ENCODE measurements at places on chromosomes 5 and 9. TPM values are rescaled to one million over a fixed set of nuclear protein-coding genes. Genes with fewer than 3 reads are reported as not detected.
A peak's percentile ranks its signal among the peaks of the same experiment; 100 is the strongest.

DNA sequence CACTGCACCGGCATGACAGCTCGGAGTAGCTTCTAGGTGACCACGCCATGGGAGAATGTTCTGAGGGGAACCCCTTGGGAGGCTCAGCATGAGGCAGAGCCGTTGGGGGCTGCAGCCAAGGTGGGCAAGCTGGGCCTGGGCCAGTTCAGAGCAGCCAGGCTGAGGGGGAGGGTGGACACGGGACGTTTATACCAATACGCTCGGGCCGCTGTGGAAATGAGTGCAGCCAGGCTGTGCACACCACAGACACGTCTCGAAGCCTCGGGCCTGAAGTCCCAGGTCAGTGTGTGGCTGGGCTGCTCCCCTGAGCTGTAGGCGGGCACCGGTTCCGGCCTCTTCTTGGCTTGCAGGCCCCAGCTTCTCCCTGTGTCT, 28.9 kb upstream of the SLC12A7 start:
- no peak overlapping the region for H3K27ac ChIP-seq
- DNase-seq: no peak
- H3K36me3 ChIP-seq: no peaks in the 10 kb centered on the region
- H3K4me1 ChIP-seq: no peaks in the 10 kb centered on the region
- H3K27me3 ChIP-seq: no peaks in the 10 kb centered on the region
- no peak overlapping the region for H3K4me3 ChIP-seq

- no peaks in the 10 kb centered on the region for H3K4me1 ChIP-seq
- H3K27me3 ChIP-seq: no peaks in the 10 kb centered on the region
- H3K27ac ChIP-seq: no peak overlapping the region
These were observed 42.1 kb downstream of the GABRA1 start for GRCh38 chr5:161889971-161890370.

DNA sequence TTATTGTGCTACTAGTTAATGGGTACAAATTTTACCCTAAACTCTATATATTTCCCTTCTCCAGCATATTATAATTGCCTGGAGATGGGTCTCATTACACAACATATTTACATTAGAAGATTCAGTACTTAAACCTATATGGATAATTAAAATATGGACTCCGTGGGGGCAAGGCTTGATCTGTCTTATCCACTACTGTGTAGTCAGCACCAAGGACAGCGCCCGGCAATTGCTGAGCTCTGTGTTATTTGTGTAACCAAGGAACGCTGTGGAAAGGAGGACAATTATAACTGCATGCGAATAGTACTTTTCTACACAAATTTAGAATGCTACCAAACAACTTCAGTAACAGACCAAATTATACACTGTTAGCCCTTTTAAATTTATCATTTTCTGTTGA, 77.7 kb downstream of the DNAH5 start:
- H3K27me3 ChIP-seq: no peaks in the 10 kb centered on the region
- H3K27ac ChIP-seq: no peak overlapping the region
- H3K4me1 ChIP-seq: no peaks in the 10 kb centered on the region
- DNase-seq: peak; percentile 69
- no peak overlapping the region for H3K4me3 ChIP-seq

DNA sequence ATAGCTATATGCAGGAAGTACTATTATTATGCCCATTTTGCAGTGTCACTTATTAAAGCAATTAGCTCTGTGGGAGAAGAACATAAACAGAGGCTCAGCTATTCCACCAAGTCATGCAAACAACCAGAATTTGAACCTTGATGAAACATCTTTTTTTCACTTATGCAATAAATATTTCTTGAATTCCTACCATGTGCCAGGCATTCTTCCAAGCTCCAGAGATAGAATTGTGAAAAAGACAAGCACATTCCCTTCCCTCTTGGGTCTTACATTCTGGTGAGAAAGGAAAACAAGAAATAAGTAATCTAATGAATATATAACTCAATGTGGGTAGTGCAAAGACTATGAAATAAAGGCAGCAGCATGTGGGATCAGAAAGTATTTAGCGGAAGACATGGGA, 32.1 kb upstream of the ADRB2 start:
- no peak overlapping the region for H3K27ac ChIP-seq
- no peaks in the 10 kb centered on the region for H3K27me3 ChIP-seq
- no peaks in the 10 kb centered on the region for H3K4me1 ChIP-seq
- no peak overlapping the region for H3K4me3 ChIP-seq

DNA sequence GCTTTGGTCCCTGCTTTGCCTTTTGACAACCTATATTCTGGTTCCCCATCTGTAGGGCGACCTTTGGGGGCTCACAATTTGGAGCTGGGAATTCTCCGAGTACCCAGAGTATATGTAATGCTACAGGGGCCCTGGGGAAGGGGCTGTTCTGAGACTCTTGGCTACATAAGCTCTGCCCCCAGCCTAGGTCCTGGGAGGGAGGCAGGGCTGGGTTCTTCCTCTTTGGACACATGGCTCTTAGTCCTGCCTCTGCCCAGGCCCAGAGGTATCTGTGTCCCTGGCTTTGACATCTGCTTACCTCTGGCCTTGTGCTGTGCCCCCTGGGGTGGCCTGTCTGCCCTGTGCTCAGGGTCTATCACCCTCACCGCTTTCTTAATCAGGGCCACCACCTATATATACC, 181.6 kb downstream of the CACNA1B start:
- H3K36me3 ChIP-seq: peaks cover 4% of the 10 kb centered on the region
- H3K27me3 ChIP-seq: no peaks in the 10 kb centered on the region
- H3K4me1 ChIP-seq: no peaks in the 10 kb centered on the region
- DNase-seq: no peak
- no peak overlapping the region for H3K27ac ChIP-seq
- H3K4me3 ChIP-seq: no peak overlapping the region

GRCh38 chr9:69672596-69673310, 582 bp upstream of the APBA1 start:
- peaks cover 7% of the 10 kb centered on the region for H3K27me3 ChIP-seq
- no peak overlapping the region for H3K27ac ChIP-seq
- H3K4me3 ChIP-seq: peak overlapping the region; percentile 63
- peaks cover under 1% of the 10 kb centered on the region for H3K4me1 ChIP-seq

GRCh38 chr5:141597814-141598213, 21.0 kb downstream of the DIAPH1 start:
- no peak overlapping the region for H3K4me3 ChIP-seq
- no peaks in the 10 kb centered on the region for H3K27me3 ChIP-seq
- no peaks in the 10 kb centered on the region for H3K4me1 ChIP-seq
- no peak overlapping the region for H3K27ac ChIP-seq
- DNase-seq: no peak

- peaks cover 5% of the 10 kb centered on the region for H3K36me3 ChIP-seq
- no peak overlapping the region for H3K4me3 ChIP-seq
- no peaks in the 10 kb centered on the region for H3K4me1 ChIP-seq
- H3K27me3 ChIP-seq: no peaks in the 10 kb centered on the region
- no peak overlapping the region for H3K27ac ChIP-seq
- no peak for DNase-seq
These were observed 60.3 kb downstream of the RASA1 start for GRCh38 chr5:87327998-87328397.

- DNase-seq: no peak
- no peaks in the 10 kb centered on the region for H3K4me1 ChIP-seq
- no peaks in the 10 kb centered on the region for H3K36me3 ChIP-seq
These were observed 115.5 kb downstream of the PTTG1 start for GRCh38 chr5:160537116-160537515.

- no peaks in the 10 kb centered on the region for H3K4me1 ChIP-seq
- H3K36me3 ChIP-seq: no peaks in the 10 kb centered on the region
- H3K27ac ChIP-seq: no peak overlapping the region
- H3K27me3 ChIP-seq: no peaks in the 10 kb centered on the region
- no peak for DNase-seq
- H3K4me3 ChIP-seq: no peak overlapping the region
These were observed 470.6 kb upstream of the MPDZ start for GRCh38 chr9:13750061-13750460.

DNA sequence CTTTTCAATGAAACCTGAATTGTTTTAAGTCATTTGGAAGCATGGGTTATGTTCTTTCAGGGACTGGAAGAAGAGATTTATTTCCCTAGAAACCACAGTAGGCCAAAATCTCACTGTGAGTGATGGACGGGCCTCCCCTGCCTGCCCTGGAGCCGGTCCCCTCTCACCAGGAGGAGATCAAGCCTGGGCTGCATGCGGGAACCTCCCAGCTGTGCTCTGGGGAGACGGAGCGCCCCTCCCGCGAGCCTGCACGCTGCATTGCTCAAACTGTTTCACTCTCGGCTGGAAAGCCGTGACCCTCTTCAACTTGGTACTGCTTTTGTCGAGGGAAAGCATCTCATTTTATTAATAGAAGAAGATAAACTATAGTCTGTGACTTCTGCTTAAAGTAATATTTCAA, 85.4 kb downstream of the IRX2 start:
- no peak for DNase-seq
- no peak overlapping the region for H3K4me3 ChIP-seq
- no peak overlapping the region for H3K27ac ChIP-seq

DNA sequence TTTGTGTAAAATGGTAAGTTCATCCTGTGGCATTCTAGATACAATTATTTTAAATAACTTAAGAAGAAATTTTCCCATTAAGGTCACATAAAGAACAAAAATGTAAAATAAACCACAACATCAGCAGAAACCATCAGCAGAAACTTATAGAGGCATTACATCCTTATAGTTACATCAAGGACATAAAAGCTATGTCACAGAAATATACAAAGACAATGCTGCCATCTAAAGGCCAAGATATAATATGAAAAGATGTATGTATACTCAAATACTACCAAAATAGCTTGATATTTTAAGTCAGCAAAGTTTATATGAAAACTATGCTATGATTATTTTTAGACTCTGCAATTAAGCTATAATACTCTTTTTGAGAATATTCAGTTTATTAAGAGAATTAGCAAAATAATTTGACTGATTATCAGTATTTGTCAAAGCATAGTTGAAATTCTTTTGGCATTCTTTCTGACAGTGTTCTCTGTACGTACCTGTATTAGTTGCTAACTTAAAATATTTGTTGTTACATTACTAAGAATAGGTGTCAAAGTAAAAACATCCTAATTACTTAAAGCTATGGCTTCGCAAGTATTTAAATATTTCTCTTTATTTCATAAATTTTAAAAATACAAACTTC, 36.2 kb downstream of the FBXL17 start:
- no peaks in the 10 kb centered on the region for H3K36me3 ChIP-seq
- H3K27me3 ChIP-seq: no peaks in the 10 kb centered on the region
- no peaks in the 10 kb centered on the region for H3K4me1 ChIP-seq
- no peak overlapping the region for H3K27ac ChIP-seq
- no peak for DNase-seq

- no peaks in the 10 kb centered on the region for H3K27me3 ChIP-seq
- H3K4me3 ChIP-seq: no peak overlapping the region
- H3K27ac ChIP-seq: no peak overlapping the region
These were observed 2.6 kb downstream of the SH3RF2 start for GRCh38 chr5:145938776-145939539.

DNA sequence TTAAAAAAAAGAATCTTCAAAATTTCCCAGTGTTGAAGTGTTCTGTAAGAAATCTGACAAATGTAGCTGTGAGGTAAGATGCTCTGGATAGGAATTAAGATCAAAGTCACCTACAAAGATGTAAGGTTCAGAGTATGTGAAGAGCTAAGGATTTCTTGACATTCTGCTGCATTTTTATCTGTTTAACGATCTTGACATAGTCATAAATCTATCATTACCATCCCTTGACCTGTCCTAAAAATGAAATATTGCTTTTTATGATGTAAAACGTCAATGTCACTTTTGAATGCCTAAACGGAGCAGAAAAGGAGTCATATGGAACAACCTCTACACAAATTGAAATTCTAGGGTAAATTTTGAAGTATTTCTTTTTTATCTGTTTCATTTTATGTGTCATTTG, 939.3 kb downstream of the CDH18 start:
- H3K27ac ChIP-seq: no peak overlapping the region
- H3K4me1 ChIP-seq: no peaks in the 10 kb centered on the region
- no peak overlapping the region for H3K4me3 ChIP-seq
- no peaks in the 10 kb centered on the region for H3K36me3 ChIP-seq

GRCh38 chr5:163563880-163564279, 58.5 kb downstream of the MAT2B start:
- peaks cover 25% of the 10 kb centered on the region for H3K4me1 ChIP-seq
- no peak for DNase-seq
- peaks cover 10% of the 10 kb centered on the region for H3K27me3 ChIP-seq
- H3K27ac ChIP-seq: no peak overlapping the region
- H3K36me3 ChIP-seq: no peaks in the 10 kb centered on the region

DNA sequence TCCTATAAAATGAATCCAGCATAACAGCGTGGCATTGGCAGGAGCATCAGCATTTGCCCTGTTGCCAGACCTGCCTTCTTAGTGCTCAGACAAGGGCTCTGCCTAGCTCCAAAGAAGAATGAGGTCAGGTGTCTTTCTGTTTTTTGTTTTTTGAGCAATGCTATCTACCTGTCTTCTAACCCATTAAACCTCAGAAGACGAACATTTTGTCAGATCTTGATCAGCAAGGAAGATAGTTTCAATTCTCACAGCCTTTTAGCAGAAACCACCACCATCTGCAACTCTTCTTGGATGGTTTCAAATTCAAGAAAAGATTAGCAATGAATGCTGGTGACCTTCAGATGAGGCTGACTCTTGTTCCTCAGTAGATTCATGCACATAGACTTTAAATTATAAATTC, 103.5 kb upstream of the IQGAP2 start:
- H3K36me3 ChIP-seq: no peaks in the 10 kb centered on the region
- no peak overlapping the region for H3K4me3 ChIP-seq
- no peaks in the 10 kb centered on the region for H3K27me3 ChIP-seq
- no peak for DNase-seq
- no peak overlapping the region for H3K27ac ChIP-seq

GRCh38 chr5:14582797-14583137, 1.2 kb downstream of the OTULINL start:
- peak overlapping the region; percentile 76 for H3K4me3 ChIP-seq
- peaks cover 21% of the 10 kb centered on the region for H3K27me3 ChIP-seq
- no peaks in the 10 kb centered on the region for H3K36me3 ChIP-seq
- no peak for DNase-seq
- no peaks in the 10 kb centered on the region for H3K4me1 ChIP-seq

- H3K36me3 ChIP-seq: no peaks in the 10 kb centered on the region
- no peak for DNase-seq
- no peak overlapping the region for H3K4me3 ChIP-seq
- H3K27ac ChIP-seq: no peak overlapping the region
These were observed 104.1 kb downstream of the MTREX start for GRCh38 chr5:55411876-55412275.

DNA sequence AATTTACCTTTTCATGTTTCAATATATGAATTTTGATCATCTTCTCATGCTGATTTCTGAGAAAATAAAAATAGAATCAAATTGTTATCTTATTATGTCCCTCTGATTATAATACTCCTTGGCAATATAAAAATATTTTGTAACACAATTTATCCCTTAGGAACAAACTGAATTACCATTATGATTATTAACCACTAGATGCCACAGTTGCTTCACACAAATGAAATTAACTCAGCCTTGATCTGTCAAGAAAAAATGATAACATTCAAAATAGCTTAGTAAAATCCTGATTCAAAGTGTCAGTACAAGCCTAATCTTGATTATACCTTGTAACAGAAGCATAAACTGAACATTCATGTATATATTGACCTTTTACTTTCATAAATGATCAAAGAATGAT, 4.8 kb upstream of the CHSY3 start:
- DNase-seq: no peak
- H3K4me1 ChIP-seq: no peaks in the 10 kb centered on the region
- no peak overlapping the region for H3K27ac ChIP-seq
- H3K36me3 ChIP-seq: no peaks in the 10 kb centered on the region
- no peaks in the 10 kb centered on the region for H3K27me3 ChIP-seq

Gene LIX1
- 0.39 TPM for polyA plus RNA-seq

Gene SLC45A2
- polyA plus RNA-seq: not detected

Gene IL3
- polyA plus RNA-seq: not detected

Gene SLC12A7
- polyA plus RNA-seq: 23.5 TPM

Gene FST
- polyA plus RNA-seq: 9.8 TPM

Gene TNFSF15
- polyA plus RNA-seq: 0.06 TPM

Gene TESK1
- polyA plus RNA-seq: 13.5 TPM

Gene ADAMTS2
- 9.6 TPM for polyA plus RNA-seq

Gene GALNT12
- polyA plus RNA-seq: 21.2 TPM
